ENCODE measurements at places on chromosomes 13 and 19.

GRCh38 chr19:53870485-53870844 is 2.8 kb downstream of the MYADM start:
- DNase-seq, result no peak

DNA sequence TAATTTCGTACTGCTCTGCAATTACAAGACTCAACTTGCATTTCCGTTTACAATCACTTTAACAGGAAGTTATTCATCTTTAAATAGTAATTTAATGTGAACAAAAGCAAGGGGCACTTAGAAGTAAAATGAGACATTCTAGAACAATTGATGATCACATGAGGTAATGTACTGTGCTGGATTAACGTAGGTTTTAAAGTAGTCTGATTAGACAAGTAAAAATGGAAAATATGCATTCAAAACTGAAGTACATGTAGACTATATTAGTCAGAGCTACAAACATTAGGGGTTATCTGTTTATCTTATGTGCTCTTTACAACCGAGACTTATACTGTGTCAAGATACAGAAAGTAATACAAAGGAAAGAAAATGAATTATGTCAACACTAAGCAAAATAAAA is 1528.0 kb downstream of the SLITRK5 start:
- no peak for DNase-seq

DNA sequence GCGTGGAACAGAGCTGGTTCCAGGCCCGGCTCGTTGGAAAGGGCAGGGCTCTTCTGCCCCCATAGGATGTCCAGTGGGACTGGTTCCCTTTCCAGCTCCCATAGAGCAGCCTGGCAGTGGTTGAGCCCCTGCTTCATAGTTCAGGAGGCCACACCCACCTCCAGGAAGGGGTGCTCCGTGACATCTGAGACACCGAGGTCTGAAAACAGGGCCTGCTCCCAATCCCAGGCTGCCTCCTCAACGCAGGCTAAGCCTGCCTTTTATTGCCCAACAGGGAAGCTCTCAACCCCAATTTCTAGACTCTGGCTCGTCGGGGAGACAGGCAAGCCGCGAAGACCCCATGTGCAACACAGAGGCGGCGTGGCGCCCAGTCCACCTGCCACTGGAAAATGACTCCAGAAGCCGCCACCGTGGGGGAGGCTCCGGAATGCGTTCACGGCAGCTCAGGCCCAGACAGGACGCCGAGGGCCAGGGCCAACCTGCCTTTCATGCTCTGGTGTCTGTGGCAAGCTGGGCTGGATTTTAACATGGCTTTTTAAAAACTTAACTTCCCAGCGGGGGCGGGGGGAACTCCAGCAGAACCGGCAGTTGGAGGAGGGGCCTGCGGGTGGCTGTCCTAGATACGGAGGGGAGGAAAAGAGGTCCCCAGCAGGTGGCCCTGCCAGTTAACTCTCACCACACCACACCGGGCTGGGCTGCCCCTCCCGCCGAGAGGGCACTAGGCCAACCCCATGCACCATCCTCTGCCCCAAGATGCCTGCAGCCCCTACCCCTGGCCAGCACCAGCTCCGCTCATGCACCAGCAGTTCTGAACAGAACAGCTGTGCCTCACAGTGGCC is 17.9 kb upstream of the TINCR start:
- DNase-seq, result no peak

DNA sequence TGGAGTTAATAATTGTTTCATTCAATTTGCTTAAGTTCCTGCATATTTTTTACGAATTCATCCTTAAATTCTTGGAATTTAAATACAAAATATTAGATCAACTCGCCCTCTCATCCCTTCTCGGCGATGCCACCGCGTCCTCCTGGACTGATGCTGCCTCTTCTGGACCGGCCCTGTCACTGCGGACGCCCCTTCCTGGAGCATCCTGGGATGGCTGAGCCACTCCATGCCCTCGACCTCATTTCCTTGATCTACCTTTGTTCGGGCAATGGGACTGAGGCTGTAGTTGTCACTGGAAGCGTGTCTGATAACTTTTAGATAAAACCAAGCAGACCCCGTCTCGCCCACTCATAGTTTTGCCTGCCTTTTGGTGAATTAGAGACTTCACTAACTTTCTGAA is 283.7 kb downstream of the TEX29 start:
- DNase-seq, result no peak

DNA sequence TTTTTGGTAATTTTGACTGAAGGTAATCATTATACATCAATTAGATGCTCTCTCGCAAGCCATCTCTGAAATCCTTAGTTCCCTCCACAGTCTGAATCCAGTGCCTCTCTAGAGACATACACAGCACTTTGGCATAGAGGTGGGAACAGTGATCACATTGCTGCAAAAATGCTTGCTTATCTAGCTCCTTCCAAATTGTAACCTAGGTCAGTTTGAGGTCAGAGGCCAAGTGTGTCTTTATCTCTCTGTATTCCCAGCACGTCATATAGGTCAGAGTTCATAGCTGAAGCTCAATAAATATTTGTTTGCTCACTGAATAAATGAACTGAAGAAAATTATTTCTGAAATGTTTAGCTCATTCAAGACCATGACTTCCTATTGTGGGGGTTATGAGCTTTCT is 462.5 kb downstream of the DIAPH3 start:
- DNase-seq, result no peak

DNA sequence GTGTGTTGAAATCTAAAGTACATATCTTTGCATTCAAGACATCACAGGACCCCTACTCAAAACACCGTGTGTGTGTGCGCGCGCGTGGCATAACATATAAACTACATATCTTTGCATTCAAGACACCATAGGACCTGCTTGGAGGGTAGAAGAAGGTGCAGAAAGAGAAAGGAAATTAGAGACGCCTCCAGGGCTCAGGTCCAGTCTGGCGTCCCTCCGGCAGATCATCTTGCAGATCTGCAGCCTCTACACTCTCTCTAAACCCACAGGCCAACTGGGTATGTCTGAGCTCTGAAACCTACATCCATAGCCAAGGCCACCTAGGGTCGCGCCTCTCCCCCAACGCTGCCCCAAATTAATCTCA is 659 bp upstream of the PAFAH1B3 start:
- no peak for DNase-seq

DNA sequence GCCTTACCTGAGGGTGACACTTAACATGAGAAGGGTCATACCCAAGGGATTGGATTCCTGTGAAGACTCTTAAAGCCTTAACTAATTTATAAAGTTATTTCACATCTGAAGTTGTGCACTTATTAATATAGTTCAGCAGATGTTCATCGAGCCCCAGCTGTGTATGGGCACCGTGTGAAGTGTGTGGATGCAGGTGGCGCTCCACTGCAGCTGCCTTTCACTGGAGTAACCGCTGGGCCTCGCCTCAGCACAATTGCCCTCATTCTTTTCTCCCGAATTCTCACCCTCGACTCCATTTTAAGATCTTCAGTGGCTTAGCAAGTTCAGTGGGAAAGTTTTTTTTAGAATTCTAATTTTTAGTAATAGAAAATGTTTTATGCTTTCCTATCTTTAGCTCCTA is 66.2 kb downstream of the DPY19L3 start:
- DNase-seq, result no peak

DNA sequence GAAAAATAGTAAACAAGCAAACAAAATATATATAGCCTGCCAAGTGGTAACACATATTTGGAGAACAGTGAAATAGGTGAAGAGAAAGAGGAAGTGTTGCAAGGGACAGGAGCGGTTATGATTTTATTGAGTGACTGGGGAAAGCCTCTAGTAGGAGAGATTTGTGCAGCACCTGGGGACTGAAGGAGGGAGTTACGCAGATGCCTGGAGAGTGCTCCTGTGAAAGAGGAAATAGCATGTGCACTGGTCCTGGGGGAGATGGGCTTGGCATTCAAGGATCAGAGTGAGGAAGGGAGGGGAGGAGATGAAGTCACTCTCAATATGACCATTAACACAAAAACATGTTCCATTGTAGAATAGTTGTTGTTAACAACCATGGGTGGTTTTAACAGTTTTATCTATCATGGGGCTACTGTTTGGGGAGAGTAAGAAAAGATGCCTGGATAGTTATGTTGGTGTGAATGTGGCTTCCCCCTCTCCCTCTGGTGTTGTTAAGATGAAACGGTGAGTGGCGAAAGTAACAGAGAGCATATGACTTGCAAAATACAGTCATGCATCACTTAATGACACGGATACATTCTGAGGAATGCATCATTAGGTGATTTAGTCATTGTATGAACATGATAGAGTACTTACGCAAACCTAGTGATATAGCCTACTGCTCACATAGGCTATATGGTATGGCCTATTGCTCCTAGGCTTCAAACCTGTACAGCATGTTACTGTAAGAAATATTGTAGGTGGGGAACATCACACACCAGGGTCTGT is 251.7 kb upstream of the ARGLU1 start:
- DNase-seq, result no peak

All from stimulated activated CD8-positive, alpha-beta memory T cell treated with anti-CD3 and anti-CD28 coated beads, Interleukin-2, amount 100 ng/mL, for 1 hour (primary cell).